ENCODE measurements at places on chromosomes 4 and X.
A peak's percentile ranks its signal among the peaks of the same experiment; 100 is the strongest.

DNA sequence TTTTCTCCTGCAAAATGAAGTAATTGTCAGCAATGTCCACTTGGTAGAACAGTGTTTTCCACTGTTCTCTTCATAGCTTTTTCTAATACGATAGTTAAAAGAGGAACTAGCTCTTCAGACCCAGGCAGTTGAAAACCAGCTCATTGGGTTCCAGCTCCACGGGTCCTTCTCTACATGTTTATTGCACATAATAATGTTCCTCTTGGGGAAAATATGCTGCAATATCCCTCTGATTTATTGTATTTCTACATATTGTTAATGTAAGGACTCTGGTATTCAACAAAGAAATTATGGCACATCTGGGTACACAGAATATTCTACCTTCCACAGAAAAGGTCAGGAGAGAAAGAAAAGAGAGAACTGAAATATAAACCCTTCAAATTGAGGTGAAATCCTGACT, 473.4 kb downstream of the TRIML1 start:
- DNase-seq, result no peak

- DNase-seq, result peak; percentile 41
These were observed 81.5 kb upstream of the CD99 start for GRCh38 chrX:2609431-2610238.

GRCh38 chr4:58590722-58591121, 1480.5 kb upstream of the IGFBP7 start:
- DNase-seq, result no peak

GRCh38 chrX:51496501-51497291, at the start of gene NUDT11:
Gene NUDT11 (minus strand): TSS chrX:51496592. CDS start chrX:51496444, 148 bp downstream.
- DNase-seq, result peak; percentile 79

DNA sequence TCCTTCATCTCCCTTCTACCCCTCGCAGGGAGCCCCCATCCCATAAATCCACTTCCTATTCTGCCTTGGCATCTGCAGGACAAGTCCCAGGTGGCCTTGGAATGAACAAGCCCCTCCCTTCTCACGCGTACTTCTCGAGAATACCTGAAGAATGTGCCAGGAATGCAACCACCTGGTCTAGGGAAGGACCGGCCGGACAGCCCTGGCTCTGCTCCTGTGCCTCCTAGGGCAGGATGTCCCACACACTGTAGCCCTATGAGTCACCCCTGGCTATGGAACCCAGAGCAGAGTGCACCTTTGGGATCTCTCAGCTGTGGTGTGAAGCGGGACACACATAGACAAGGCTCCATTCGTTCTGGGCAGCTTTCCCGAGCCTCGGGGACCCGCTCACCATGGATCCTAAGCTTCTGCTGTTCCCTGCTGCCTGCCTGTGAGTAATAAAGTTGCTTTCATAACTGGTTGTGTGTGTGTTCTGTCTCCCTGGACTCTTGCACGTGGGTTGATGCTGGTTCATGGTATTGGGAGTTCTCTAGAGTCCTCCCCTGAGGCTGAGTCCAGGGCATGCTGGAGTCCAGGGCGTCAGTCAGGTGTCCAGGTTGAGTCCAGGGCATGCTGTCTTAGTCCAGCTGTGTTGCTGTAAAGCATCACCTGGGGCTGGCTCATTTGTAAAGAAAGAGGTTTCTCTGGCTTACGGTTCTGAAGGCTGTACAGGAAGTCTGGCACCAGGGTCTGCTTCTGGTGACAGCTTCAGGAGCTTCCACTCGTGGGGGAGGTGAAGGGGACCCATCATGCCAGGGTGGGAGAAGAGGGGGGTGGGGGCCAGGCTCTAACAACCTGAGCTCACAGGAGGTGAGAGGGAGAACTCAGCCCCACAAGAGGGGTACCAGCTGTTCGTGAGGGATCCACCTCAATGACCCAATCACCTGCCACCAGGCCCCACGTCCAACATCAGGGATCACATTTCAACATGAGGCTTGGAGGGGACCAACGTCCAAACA, 7.4 kb upstream of the PDE6B start:
- DNase-seq, result no peak

DNA sequence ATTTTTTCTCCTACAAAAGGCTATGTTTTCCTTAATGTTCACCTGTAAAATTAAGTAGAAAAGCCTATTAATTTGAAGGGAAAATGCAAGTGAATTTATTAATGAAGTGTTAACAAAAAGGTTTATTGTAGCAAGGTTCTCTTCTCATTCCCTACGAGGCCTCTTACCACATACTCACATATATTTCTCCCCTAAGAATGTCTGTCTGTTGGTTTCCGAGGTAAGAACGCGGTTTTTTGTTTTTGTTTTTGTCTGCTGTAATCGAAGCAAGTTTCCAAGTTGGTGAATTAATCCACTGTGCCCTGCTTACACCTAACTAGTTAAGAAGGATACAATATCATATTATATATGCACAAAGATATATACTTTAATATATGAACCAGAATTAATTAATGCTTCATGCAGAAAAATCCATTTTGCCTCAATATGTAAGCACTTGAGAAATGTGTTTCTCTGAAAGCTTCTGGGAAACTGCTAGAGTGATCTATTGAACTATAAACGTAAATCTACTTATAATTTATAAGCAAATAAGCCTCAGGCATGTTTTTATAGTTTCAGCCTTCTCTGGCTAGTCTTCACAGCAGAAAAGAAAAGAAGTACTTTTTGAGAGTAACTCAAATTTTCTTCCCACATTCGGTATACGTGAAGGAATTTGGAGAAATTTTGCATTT, 120.8 kb downstream of the EGF start:
- DNase-seq, result no peak

DNA sequence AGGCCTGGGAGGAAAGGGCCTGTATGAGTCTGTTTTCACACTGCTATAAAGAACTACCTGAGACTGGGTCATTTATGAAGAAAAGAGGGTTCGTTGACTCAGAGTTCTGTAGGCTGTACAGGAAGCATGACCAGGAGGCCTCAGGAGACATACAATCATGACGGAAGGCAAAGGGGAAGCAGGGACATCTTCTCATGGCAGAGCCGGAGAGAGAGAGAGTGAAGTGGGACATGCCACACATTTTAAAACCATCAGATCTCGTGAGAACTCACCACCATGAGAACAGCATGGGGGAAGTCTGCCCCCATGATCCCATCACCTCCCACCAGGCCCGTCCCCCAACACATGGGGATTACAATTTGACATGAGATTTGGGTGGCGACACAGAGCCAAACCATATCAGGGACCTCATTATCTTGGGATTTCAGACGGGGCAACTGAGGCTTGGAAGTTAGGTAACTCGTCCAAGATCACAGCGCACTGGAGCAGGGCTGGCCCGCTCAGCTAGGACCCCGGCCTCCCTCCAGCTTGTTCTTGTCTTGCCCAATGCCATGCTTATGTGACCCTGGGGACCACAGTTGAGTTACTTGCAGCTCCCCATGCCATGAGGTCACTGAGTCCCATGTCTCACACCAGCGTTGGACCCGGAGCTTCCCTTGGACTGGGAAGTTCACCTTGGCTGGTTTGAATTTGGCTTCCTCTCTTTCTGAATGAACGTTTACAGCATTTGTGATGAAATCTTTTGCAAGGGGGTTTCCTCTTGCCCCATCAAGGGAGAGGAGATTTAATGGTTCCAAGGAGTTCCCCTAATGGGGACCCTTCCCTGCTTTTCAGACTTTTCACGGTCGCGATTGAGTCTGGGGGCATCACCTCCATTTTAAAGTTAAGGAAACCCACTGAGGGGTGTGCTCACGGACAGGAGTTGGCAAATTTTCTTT, 18.1 kb downstream of the HTRA3 start:
- no peak for DNase-seq
